Stimulated activated CD8-positive, alpha-beta memory T cell treated with anti-CD3 and anti-CD28 coated beads, Interleukin-4, amount 100 ng/mL, for 1 hour (primary cell): ENCODE measurements at places on chromosomes 6 and 20.

DNA sequence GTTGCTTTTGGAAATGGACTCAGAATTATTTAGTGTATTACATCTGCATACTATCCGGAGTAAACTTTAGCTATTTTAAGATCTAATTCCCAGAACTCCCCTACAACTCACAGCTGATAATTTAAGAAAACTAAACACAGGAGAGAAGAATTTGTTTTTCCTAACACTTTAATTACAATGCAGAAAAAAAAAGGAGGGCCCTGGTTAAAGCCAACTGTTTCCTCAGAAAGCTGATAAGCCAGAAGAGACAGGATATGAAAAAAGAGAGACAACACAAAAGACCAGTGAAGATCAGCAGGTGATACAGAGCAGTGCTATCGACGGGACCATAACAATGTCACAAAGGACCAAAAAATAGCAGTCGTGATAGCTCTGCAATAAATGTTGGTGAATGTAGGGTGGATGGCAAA, 5.8 kb downstream of the IFNGR1 start:
- no peak for DNase-seq

DNA sequence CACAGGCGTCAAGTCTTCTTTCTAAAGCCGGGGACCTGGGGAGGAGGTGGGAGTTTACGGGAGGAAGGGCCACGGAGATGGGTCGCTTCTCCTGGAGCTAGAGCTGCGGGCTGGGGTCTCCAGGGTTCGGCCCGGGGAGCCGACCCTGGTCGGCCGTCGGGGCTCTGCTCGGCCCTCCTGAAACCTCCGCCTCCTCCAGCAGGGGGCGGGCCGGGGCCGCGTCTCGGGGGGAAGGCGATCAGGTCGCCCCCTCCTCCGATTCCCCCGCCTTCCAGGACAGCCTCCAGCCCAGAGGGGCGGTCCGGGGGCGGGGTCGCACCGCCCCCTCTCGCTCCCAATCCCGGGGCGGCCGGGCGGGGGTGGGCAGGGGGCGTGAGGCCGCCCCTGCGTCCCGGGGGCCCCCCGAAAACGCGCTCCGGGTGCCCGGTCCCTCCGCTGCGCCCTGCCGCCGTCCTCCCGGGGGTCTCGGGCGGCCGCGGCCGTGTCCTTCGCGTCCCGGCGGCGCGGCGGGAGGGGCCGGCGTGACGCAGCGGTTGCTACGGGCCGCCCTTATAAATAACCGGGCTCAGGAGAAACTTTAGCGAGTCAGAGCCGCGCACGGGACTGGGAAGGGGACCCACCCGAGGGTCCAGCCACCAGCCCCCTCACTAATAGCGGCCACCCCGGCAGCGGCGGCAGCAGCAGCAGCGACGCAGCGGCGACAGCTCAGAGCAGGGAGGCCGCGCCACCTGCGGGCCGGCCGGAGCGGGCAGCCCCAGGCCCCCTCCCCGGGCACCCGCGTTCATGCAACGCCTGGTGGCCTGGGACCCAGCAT, at the start of gene CEBPB:
Gene CEBPB (plus strand): TSS at position 580 of the 814 bp plus-strand sequence. CDS start 204 bp downstream, at position 784.
- DNase-seq, result peak; percentile 44

DNA sequence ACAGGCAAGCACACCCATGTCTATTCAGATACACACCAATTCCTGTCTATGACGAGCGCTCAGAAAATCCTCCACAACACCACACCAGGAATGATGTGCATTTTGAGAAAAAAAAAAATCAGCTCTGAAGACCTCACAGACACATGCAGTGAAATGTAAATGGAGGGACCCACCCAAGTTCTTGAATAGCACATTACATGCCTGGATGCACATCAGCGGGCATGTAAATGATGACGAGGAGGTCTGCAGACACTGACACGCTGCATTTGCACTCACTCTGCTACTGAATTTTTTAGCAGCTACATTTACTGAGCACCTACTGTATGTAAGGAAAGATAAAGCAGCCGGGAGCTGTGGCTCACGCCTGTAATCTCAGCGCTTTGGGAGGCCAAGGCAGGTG, 14.7 kb downstream of the NRSN2 start:
- no peak for DNase-seq

- DNase-seq, result no peak
These were observed 8.8 kb upstream of the SUPT3H start for GRCh38 chr6:45386501-45386900.

DNA sequence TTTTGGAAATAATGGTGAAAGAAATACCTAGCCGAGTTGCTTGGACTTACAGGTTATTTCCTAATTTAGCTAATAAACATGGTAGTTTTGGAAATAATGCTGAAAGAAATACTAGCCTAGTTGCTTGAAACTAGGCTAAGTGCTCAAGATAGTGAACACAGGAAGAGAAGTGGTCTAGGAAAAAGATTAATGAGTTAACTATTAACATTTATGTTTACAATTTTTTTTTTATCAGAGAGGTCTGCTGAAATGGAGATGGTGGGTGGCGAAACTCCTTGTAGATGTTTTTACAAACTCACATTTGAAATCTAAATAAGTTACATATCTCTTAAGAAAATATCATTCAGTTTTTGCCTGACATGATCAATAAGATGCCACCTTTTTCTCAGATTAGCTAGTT, 39.2 kb downstream of the MAPK14 start:
- DNase-seq, result no peak

GRCh38 chr20:33343521-33343920, 57.8 kb downstream of the CDK5RAP1 start:
- no peak for DNase-seq

DNA sequence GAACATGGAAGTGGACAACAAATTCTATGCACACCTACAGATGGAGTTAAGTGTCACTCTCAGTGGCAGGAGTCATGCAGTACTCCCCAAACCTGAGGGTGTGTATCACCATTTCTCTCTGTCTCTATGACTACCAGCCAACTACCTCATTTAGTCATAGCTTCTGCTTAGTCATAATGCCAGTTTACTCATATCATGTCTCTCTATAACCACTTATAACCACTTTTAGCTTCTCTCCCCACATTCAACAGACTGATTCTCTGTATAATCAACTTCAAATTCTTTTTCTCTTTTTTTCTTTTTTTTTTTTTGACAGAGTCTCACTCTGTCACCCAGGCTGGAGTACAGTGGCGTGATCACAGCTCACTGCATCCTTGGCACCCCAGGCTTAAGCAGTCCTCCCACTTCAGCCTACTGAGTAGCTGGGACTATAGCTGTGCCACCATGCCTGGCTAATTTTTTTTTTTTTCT, 13.8 kb upstream of the GTF3C6 start:
- DNase-seq, result no peak

- no peak for DNase-seq
These were observed 689.4 kb upstream of the MAP3K7 start for GRCh38 chr6:91276315-91276714.

DNA sequence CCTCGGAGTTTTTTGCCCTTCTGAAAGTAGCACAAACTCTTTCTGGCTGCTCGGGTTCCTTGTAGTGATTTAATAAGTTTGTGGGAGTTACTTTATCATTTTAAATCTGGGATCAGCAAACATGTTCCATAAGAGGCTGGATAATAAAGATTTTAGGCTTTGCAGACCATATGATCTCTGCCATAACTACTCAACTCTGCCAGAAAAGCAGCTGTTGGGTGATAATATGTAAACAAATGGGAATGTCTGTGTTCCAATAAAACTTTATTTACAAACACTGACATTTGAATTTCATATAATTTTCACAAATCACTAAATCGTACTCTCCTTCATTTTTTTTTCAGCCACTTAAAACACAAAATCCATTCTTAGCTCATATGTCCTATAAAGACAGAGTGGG, 3.9 kb upstream of the STMND1 start:
- no peak for DNase-seq

DNA sequence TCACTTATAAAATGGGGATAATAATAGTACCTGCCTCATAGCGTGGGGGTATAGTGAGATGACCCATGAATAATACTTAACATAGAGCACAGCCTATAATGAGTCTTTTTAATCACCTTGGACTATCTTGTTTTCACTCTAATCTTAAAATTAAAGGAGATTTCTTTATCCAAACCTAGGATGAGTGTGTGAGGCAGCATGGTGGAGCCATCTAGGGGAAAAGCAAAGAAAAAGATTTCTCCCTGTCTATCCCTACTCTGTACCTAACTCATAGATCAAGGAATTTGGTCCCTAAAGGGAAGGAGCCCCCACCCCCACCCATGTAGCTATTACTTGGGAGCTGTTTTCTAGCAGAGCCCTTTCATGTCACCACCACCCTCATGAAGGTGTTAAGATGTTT, 45.2 kb upstream of the PAK5 start:
- no peak for DNase-seq

DNA sequence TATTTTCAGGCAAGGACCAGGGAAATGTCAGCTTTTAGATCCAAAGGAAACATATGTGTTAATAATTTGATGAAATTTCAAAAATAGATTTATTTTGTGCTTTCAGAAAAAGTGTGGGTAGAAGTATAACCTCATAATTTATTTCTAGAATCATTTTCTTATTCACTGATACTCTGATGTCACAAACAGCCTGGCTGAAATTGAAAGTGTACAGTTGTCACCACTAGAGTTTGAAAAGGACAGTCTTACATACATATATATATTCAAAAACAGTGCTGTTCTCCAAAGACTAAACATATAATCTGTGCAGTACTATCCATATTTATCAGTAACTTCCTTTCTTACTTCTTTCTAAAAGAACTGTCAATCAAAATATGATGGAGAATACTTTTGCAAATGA, 254.4 kb upstream of the KCNQ5 start:
- no peak for DNase-seq

DNA sequence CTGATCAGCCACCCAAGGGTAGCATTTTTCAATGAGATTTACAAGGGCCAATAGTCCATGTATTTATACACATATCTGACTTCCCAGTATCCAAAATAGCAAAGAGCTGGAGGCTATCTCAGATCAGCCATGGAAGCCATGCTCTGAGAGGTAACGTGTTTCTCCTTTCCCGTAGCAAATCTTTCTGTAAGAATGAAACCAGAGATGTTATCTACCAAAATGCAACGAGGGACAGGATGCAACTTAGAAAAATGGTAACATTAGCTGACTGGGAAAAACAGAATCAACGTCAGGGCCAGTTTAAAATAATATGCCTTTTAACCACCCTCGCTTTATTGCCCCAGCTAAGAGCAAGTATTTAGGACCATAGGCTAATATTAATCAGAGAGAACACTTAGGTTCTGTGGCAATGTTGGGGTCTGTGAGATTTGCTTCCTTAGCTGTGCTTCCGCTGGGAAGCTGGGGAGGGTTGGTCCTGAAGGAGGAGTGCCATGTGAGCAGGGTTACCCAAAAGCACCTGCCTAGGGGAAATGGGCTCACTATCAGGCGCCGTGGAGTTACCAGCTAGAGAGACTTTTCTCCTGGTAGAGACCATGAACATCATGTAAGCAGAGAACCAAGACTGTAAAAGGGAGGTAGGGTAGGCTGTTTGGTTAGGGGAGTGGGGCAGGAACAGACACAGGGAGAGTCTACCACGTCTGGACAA, 1.2 kb downstream of the ZNF831 start:
- DNase-seq, result no peak

DNA sequence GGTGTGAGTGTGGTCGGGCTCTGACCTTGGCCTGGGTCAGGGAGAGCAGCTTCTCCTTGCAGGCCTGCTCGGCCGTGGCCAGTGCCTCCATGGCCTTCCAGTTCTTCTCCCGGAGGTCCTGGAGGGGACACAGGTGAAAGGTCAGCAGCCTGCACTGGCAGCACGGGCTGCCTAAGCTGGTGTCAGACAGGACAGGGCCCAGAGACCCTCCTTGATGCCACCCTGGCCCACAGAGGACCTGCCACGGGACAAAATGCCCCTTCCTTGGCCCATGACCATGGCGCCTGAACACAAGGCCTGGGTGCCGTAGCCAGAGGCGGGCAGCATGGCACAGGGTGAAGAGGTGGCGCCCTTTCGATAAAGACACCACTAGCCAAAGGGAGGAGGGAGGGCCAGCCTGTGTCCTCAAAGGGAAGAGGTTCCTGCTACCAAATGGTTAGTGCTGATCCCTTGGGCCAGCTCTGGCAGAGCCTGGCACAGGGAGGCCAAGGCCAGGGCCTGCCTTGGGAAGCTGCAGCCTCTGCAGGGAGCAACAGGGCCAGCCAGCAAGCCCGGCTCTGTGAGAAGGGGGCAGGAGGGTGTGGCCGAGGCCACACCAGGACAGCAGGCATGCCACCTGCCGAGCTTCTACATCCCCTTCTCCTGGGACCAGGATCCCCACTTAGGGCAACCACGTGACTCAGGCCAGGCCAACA, 54.8 kb downstream of the DSTN start:
- DNase-seq, result no peak

DNA sequence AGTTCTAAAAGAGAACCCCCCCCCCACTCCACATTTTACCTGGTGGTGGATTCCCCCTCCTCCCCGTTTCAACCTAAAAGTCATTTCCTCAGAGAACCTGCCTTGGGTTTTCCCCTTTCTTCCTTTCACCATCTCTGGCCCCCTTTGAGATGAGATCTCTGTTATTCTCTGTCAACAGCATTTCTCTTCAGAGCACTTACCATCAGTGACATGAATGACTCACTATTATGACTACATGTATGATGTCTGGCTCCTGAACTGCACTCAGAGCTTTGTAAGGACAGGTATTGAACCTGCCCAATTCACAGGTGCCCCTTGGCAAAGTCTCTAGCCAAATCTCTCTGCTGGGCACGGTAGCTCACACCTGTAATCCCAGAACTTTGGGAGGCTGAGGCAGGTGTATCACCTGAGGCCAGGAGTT, 61.4 kb upstream of the JARID2 start:
- no peak for DNase-seq

DNA sequence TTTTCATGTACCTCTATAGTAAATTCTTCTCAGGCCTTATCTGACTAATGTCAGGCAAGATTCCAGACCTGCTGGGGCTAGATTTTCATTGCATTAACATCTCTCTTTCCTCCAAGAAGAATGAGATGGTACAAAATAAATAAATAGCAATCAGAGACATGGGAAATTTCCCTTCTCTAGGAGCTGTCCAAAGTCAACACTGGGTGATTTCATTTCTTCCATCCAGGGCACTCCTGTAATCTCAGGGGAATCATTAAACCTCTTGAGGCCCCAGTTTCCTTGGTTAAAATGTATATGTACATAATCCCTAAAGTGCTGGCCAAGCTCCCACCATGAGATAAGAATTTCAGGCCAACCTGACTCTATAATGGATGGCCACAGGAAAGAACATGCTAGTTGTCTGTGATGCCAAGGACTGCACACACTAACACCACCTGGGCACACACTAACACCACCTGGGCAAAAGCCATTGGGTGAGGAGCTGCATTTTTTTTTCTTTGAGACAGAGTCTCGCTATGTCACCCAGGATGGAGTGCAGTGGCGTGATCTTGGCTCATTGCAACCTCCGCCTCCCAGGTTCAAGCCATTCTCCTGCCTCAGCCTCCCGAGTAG, 912 bp downstream of the IL17F start:
- DNase-seq, result no peak
